ENCODE measurements at places on chromosomes 3 and 15.

DNA sequence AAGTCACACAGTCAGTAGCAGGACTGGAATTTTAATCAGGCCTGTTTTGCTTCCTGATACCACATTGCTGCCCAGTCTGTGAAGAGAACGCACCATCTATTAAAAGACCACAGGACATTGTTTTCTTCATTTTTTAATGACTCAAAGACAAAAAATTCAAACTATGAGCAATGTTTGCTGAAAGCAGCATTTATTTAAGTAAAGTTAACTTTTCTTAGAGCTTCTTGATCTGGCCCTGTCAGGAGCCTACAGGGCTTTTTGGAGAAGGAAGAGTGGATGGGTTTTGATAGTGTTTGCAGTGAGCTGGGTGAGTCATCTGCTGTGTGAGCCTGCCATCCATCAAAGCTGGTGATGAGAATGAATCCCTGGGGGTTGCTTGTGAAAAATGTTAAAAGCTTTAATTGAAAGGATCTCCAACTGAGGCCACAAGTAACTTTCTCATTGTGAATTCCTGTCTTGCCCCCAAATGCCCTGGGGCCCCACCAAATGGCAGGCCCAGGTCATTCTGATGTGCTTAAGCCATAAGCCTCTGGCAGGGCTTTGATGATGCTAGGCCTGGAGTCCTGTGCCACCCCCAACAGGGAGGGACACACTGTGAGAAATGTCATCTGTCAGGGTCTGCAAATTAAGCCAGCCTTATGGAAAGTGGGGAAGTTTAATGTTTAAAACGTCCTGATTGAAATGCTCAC lies 136.2 kb upstream of the PFN2 start:
- DNase-seq: no peak

GRCh38 chr15:69854001-69854400 lies 243.7 kb downstream of the TLE3 start:
- DNase-seq: no peak

- DNase-seq: no peak
Observed at GRCh38 chr15:39161096-39161495, 419.8 kb upstream of the THBS1 start.

DNA sequence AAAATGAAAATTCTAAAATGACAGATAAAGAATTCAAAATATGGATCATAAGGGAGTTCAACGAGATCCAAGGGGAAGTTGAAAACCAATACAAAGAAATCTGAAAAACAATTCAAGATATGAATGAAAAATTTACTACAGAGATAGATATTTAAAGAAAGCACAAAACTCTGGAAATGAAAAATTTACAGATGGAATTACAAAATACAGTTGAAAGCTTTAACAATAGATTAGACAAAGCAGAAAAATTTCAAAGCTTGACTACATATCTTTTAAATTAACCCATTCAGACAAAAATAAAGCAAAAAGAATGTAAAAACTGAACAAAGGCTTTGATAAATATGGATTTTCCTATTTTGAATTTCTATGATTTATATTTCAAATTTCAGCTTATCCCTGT lies 211.1 kb downstream of the SLC9A9 start:
- DNase-seq: no peak

DNA sequence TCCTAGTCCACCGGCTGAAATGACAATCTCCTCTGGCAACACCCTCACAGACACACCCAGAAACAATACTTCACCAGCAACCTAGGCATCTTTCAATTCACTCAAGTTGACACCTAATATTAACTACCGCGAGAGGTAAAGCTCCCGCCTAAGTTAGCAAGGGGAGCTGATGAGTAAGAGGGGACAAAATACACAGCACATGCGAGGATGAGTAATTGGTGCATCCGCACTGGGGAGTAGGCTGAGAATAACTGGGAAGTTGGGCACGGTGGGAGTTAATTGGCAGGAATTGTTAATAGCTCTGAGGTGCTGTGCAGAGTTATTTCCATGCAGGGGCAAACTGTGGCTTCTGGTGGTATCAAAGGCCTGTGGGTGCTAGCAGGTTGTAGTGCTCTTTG lies 14.5 kb upstream of the PLD1 start:
- DNase-seq: no peak
